Putamen (tissue), 1 donor: ENCODE measurements at places on chromosomes 1 and 21.
A peak's percentile ranks its signal among the peaks of the same experiment; 100 is the strongest.

- DNase-seq = no peak
These were observed 448.7 kb downstream of the PTBP2 start for GRCh38 chr1:97170300-97170699.

- DNase-seq = no peak
These were observed 77.3 kb upstream of the AKT3 start for GRCh38 chr1:243927381-243927780.

DNA sequence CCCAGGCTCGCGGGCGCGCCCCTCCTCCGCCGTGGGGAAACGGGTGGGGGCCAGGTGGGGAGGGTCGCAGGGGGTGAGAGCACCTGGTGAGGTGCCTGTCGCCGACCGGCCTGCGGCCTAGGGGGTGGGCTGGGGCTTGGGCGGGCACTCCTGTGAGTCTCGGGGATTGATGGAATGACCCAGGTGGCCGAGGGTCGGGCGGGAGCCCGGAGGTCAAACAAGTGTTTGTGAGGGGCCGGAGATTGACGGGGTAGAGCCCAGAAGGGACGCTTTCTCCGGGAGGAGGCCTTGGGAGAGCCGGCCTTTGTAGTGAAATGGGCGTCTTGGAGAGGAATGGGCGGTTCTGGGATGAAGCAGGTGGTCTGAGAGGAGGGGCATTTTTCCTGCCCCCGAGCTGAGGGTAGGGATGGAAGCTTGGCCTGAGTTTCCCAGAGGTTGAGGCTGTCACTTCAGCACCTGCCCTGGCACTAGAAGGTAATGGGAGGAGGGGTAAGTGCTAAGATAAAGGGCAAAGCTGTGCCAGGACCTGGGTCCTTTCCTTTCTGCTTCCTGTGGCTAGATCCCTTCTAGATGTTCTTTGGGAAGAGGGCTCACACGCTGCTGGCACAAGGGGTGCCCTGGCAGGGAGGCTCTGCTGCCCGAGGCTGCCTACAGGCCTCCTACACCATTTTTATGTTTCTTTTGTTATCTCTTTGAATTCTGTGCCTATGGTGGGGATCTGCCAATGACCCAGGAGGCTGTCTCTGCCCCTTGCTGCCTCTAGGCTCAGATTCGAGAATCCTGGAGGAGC lies 56.1 kb downstream of the NDUFS5 start:
- no peak for DNase-seq

GRCh38 chr1:41241749-41242341 lies at the start of gene SCMH1:
SCMH1 (minus strand) TSS chr1:41242306; CDS start chr1:41186133, 56,173 bp downstream.
- DNase-seq = no peak

DNA sequence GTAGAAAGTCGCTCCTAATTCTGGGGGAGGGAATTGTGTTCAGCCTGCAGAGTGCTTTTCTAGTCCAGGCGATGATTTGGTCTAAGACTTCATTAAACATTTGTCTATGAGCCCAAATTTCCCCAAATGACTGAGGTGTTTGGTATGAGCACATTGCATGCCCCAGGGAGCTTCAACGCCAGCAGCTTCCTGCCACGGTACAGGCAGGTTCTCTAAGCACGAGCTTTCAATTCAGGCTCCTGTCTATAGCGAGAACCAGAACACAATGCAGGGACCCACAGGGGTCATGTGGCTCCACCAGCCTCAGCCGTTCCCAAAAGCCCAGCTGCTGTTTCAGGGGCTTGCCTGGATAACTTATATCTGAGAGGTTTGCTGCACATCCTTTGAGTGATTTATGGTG lies 34.1 kb upstream of the H6PD start:
- DNase-seq = no peak

GRCh38 chr1:181482521-181483284 lies 614 bp upstream of the CACNA1E start:
- DNase-seq = peak; percentile 70

- no peak for DNase-seq
These were observed 9.8 kb downstream of the MT1HL1 start for GRCh38 chr1:236994450-236994849.

- DNase-seq = no peak
These were observed 76.9 kb upstream of the NEK2 start for GRCh38 chr1:211752317-211752716.

- DNase-seq = no peak
These were observed 2.5 kb upstream of the LEFTY1 start for GRCh38 chr1:225891229-225891972.

- DNase-seq = no peak
These were observed 5.3 kb downstream of the HES2 start for GRCh38 chr1:6414443-6414844.

DNA sequence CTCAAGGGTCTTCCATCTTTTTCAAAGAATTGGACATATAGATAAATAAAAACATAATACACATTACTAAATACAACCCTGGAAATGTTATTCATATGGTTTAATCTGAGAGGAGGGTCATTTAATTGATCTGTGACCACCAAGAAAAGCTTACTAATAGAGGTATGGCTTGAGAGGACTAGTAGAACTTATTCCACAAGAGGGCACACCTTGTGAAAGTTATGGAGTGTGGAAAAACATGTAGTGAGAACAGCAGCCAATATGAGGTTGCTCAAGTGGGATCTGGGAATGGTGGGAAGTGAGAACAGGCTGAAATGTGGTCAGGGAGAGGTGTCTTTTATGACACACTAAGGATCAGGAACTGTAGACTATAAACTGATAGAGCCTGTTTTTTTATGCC lies 973.5 kb upstream of the B3GALT2 start:
- DNase-seq = no peak

DNA sequence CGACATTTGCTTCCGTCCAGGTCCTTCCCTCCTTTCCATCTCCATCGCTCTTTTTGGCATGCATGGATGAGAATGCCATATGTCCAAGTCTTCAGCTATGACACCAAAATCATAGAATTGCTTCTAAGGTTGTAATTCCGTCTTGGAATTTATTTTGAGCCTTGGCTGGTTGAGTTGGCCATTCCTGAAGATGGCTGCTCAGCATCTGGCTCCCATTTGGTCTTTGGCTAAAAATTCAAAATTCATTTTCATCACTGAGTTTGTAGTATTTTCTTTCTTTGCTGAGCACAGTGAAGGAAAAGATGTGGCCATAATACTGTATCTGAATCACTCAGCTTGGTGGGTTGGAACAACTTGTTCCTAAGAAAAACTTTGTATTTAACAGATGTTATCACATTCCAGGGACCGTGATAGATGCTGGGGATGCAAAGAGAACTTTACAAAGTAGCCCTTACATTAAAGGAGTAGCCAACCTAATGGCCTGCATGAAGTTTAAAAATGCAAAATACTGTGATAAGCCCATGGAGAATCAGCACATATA lies 15.6 kb downstream of the JUN start:
- no peak for DNase-seq
